ENCODE measurements at places on chromosomes 11 and 22.

- no peak for DNase-seq
Measured at GRCh38 chr22:48746789-48747425, 1080.8 kb downstream of the BRD1 start.

DNA sequence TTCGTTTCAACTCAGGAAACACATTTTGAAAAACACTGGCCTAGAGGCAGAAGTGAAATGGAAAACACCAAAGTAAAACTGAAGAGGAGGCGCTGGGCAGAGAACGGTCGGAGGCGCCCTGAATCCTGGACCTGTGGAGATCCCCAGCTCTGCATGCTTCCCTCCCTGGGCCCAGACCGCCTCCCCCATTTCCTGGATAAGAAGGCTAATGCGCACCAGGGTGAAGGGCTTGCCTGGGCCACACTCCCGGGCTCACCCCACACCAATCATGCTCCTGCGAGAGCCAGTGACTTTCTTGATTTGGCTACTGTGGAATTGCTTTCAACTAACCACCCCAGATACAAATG is 167.1 kb downstream of the CRYBB2 start:
- DNase-seq, result no peak

DNA sequence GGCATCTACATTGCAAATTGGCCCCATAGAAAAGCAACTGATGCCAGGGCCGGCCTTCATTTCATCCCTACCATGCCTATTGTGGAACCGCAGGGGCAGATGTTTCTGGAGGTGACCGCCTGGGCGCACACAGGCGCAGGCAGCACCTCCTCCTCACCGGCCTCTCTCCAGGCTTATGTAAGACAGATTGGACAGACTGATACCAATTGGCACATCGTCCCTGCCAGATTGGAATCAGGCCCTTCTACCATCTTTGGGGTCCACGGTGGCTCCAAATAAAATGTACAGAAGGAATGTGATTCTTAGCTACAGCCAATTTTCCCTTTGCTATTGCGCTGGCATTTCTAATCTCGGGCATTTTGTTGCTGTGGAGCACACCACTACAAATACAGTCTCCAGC is 732.6 kb downstream of the NTM start:
- no peak for DNase-seq

- no peak for DNase-seq
Measured at GRCh38 chr22:37234736-37235711, 9.0 kb downstream of the RAC2 start.

Data from NCI-H1105 (cell line).